ENCODE measurements at places on chromosomes 7 and 10. TPM values are rescaled to one million over a fixed set of nuclear protein-coding genes. Genes with fewer than 3 reads are reported as not detected.
A peak's percentile ranks its signal among the peaks of the same experiment; 100 is the strongest.

Gene GALNT17
- not detected for total RNA-seq

Gene PNLIPRP2
- total RNA-seq: not detected

Gene ST8SIA6
- not detected for total RNA-seq

Gene AP3M1
- 46.9 TPM for total RNA-seq

Gene CUEDC2
- 67.5 TPM for total RNA-seq

Gene CNTNAP2
- total RNA-seq: not detected

Gene CYP3A4
- total RNA-seq: not detected

Gene SPDYE11
- not detected for total RNA-seq

GRCh38 chr10:50152792-50153272, 85.1 kb downstream of the WASHC2A start:
- DNase-seq: no peak

DNA sequence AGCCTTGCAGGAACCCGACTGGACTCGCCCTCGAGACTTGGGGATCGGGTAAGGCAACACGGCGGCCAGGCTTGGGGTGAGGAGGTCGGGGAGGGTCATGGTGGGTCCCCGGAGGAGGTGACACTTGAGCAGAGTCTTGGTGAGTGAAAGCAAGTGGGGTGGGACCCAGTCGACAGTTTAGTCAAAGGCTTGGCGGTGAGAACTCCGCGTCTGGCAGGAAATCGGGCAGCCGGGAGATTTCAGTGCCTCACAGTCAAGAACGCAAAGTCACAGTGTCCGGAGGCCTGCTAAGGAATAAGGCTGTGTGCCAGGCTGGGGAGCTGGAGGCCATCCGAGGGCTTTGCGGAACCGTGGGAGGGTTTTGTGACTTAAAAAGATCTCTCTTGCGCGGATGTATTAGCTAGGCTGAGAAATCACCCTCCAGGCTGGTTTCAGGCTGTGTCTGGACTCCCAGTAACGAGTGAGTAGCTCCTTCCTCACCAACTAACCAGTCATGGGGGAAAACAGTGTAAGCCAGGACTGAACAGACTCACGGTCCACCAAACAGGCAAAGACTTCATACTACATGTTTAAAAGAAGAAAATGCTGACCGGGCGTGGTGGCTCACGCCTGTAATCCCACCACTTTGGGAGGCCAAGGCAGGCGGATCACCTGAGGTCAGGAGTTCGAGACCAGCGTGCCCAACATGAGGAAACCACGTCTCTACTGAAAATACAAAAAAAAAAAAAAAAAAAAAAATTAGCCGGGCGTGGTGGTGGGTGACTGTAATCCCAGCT, 613 bp downstream of the AP5Z1 start:
- DNase-seq: peak; percentile 53

GRCh38 chr7:137878333-137878961, 31.7 kb upstream of the DGKI start:
- DNase-seq: no peak

GRCh38 chr7:55234408-55234807, 130.7 kb upstream of the LANCL2 start:
- no peak for DNase-seq

GRCh38 chr10:74585231-74586087, 240.9 kb upstream of the KAT6B start:
- peak; percentile 63 for DNase-seq

DNA sequence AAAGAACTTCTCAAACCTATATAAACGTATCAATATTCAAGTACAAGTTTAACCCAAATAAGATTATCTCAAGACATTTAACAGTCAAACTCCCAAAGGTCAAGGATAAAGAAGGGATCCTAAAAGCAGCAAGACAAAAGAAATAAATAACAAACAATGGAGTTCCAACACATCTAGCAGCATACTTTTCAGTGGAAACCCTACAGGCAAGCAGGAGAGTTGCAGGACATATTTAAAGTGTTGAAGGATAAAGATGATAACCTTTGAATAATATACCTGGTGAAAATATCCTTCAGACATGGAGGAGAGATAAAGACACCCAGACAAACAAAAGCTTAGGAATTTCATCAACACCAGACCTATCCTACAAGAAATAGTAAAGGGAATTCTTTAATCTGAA, 82.8 kb downstream of the TES start:
- DNase-seq: no peak

DNA sequence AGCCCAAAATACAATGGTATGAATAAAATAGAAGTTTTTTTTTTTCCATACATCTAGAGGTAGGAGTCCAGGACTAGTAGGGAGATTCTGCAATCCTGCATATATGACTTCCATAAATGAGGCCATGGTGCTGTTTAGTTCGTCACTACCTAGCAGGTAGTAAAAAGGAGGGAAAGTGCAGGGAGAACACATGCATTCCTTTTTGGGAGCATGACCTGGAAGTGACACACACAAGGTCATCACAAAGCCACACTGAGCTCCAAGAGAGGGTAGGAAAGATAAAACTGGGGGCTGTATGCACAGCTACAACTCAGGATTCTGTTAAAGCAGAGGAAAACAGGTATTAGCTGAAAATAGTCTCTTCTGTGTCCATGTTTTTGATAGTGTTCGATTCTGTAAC, 2.2 kb downstream of the CROT start:
- no peak for DNase-seq

DNA sequence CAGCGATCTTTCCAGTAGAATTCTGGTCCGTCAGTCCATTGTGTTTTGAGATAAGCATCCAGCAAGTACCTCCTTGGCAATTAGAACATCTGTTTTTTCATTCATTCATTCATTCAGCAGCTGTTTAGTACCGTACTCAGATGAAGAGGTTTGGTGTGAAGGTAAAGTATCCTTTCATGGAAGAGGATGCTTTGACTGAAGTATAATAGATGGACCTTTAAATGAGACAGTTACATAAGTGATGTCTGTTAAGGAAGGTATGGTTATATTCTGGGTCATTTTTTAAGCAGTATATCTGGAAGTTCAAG, 1.2 kb downstream of the MAPK8 start:
- no peak for DNase-seq

- no peak for DNase-seq
Observed at GRCh38 chr7:24521917-24522623, 51.2 kb upstream of the PALS2 start.

DNA sequence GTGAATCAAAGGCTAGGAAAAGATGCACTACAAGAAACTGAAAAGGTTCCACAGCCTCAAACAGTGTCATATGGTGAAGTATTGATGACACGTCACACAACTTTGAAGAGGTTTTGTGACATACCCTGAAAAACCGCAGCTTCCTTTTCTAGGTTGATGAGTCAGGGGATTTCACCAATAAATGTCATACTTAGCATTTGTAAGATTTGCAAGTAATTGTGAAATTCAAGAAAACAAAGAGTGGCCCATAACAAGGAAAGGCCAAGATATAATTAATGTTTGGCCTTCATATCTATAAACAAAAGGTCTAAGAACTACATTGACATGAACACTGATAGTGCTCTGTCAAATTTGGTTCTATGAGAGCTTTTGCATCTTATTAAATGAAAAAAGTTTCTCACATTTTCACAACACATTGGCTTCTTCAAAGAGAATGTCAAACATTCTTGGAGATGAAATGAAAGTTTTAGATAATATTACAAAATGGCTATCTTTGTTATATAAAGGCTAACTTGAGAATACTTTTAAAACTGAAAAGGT, 62.0 kb upstream of the NAMPT start:
- DNase-seq: peak; percentile 62

- no peak for DNase-seq
Observed at GRCh38 chr7:154620141-154620755, 382.7 kb downstream of the PAXIP1 start.

DNA sequence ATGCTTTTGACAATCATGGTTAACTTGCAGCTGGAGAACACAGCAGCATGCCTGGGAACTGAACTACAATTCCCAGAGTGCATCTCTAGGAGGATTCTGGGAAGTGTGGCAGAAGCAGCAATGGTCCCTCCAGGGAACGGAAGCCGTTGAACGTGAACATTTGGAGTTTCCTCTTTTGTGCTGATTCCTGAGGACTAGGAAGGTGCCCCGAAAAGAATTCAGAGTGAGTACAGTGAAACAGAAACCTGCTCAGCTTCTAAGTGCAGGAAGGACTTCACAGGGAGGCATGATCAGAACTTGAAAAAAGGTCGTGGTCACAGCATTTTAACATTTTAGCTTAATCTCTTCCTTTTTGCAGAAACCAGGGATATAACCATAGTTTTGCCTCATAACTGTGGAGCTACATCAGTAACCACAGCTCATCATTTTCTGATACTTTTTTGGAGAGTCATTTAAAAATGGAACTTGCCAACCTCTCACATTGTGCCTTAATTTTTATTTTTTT, at the start of gene NUDT13:
TSS of gene NUDT13 (plus strand) at position 111 of the 505 bp plus-strand sequence. CDS start 3,911 bp downstream, outside the sequence.
- DNase-seq: peak; percentile 22

GRCh38 chr10:47454008-47454779, 29.7 kb downstream of the ANXA8 start:
- DNase-seq: no peak

GRCh38 chr10:17805330-17805729, 3.8 kb upstream of the MRC1 start:
- no peak for DNase-seq

DNA sequence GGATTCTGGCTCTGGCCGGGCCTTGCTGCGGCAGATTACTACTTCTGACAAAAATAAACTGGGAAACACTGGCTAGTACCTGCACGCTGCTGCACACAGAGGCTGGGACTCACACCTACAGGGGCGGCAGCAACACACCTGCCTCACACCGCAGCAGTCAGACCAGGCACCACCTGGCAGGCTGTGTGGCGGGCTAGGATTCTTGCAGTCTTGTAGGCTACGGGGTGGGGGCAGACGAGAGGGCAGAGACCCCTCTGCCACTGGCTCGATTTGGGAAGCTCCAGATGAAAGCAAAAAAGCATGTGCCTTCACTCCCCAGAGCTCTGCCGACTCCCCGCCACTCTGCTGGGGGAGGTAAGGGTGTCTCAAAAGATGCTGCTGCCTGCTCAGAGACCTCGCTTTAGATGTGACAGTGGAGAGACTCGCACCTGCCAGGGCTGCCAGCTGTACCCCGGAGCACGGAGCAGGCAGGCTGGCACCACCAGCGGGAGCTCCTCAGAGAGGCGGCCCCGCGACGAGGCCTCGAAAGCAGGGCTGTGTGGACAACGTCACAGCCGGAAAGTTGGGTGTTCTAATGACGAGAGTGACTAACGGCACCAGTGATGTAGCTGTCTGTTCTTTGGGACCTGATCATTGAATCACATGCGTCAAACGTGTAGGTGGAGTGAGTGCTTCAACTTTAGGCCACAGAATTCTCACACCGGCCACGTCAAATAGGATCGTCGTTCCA, 250.5 kb downstream of the ZMYND11 start:
- DNase-seq: no peak

GRCh38 chr7:68622500-68622899, 975.8 kb upstream of the AUTS2 start:
- DNase-seq: no peak

DNA sequence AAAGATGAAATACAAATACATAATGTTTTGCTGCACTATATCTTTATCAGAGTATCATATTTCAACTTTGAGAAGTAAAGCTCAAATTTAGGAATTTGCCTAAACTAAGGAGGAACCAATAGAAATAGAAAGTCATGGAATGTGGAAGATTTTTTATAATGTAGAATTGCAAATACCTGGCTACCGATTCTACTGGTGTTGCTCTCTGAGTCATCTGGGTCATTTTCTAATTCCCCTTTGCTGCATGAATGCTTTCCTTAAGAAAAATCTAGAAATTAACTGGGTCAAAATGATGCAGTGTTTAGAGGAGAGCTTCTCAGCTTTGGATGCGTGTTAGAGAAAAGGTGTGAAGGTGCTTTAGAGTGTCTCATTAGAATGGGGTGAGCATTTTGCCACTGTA, 568.9 kb upstream of the ANKRD30A start:
- no peak for DNase-seq

GRCh38 chr7:47488969-47489342, 93.0 kb downstream of the TNS3 start:
- no peak for DNase-seq

DNA sequence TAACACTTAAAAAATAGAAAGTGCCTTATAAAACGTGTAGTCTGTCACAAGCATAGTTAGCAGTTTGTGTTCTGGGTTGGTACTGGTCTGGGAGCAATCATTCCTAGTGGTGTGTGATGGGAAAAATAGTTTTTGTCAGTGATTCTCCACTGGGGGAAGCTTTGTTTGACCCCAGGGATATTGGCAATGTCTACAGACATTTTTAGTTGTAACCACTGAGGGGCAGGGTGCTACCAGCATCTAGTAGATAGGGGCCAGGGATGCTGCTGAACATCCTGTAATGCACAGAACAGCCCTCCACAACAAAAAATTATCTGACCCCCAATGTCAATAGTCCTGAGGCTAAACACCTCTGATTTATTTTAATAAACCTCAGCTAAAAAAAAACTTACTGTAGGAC, 51.6 kb upstream of the CREB5 start:
- no peak for DNase-seq

- no peak for DNase-seq
Observed at GRCh38 chr7:27170426-27171324, 3.4 kb downstream of the HOXA10 start.

DNA sequence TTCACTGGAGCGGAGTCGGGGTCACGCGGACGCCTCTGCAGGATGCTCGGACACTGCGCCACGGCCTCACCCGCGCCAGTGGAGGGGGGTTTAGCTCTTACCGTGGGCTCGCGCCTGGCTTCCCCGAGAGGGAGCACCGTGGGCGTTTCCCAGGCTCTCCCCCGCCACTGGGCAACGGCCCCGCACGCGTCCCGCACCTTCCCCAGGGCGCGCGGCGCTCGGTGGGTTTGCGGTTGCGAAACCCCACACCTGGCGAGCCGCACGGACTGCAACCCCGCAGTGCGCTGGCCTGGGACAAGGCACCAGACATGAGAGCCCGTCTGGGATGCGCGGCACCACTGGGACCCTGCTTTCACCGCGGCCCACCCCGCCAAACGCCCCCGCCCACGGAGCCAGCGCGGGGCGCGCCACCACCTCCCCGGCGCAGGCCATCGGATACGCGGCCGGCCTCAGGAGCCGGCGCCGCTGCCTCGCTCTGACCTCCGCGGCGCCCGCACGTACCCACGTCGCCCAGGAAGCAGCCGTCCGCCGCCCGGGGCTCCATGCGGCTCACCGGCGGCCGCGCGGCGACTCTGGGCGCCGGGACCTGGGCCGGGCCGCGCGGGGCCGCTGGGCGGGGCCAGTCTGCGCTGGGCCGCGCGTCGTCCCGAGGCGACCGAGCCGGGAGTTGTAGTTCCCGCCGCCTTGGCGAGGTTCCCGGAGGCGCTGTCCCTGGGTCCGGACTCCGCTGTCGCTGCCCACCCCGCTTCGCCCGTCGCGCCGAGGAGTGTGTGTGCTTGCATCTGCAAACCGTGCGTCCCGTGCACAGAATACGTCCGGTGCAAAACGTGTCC, at the start of gene ASB13:
TSS of gene ASB13 (minus strand) at position 588 of the 833 bp plus-strand sequence. CDS start at position 544, 44 bp downstream.
- peak; percentile 26 for DNase-seq

GRCh38 chr7:8965177-8965576, 531.8 kb downstream of the NXPH1 start:
- DNase-seq: no peak

- DNase-seq: no peak
Observed at GRCh38 chr7:23335621-23336020, 36.5 kb downstream of the MALSU1 start.
